ENCODE measurements at places on chromosomes 12 and 14. TPM values are rescaled to one million over a fixed set of nuclear protein-coding genes. Genes with fewer than 3 reads are reported as not detected.

The KRT82 gene
- not detected for polyA plus RNA-seq

The PTPN6 gene
- polyA plus RNA-seq = 19.1 TPM

The KRT75 gene
- polyA plus RNA-seq = not detected

The FAIM2 gene
- polyA plus RNA-seq = 1.3 TPM

The HNRNPA1 gene
- polyA plus RNA-seq = 3,757 TPM

GRCh38 chr12:131441638-131442336, 269.1 kb upstream of the SFSWAP start:
- DNase-seq = no peak

DNA sequence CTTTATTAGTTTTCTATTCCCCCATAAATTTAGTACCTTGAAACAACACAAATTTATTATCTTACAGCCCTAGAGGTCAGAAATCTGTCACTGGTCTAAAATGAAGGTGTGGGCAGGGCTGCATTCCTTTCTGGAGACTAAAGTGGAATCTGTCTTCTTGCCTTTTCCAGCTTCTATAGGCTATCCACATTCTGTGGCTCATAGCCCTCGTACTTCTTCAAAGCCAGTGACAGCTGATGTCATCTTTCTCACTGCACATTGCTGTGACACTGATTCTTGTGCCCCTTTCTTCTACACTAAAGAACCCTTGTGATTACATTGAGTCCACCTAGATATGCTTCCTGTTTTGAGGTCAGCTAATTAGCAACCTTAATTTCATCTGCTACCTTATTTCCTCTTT, 23.2 kb upstream of the DCN start:
- DNase-seq = no peak

DNA sequence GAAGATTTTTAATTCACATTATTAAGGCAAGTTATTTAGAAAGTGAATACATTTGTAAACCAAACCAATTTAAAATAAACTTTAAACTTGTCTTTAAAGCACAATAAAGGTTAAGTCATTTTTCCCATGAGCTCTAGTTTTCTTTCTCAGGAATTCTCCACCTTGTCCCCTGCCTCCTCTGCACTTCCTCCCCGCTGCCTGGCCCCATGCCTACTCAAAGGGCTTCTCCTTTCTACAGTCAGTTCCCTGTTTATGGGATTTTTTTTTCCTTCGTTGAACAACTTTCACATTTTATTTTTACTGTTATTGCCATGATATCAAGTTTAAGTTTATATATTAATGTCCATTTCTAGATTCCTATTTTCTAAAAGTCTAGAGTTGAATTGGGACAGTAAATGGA, 223.0 kb downstream of the SLC25A21 start:
- no peak for DNase-seq

DNA sequence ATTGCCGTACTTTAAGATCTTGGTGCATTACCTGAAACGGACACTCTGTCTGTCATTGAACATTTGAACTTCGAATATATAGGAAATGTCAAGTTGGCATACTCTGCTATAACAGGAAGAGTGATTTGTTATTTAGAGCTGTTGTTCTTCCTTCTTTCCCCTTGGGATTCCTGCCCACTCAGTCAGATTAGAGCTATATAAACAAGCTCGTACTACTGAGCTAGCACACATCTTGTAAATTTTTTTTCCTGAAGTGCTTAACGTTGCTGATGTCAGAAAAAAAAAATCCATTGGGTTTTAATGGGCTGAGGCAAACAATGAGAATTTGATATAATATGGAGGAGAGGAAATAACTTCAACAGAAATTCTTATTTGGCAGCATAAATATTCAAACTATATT, 26.8 kb downstream of the RGS6 start:
- no peak for DNase-seq

DNA sequence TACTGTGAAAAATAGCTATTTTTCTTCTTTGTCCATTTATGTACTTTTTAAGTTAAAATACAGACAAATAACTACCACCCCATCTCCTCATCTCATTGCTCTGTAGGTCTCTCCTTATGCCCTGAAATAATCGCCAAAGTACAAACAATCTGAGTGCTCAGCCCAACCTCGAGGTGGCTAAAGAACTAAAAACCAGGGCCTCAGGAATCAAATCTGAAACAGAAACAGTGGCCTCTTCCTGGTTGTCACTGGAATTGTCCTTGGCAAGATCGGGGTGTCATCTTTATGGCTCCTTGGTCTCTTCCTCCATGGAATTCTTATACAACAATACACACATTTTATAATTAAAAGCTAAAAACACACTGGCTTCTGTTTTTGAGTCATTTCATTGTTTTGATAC, 182.4 kb downstream of the ASCL1 start:
- no peak for DNase-seq
